ENCODE measurements at places on chromosomes 2 and 18. TPM values are rescaled to one million over a fixed set of nuclear protein-coding genes. Genes with fewer than 3 reads are reported as not detected.

DNA sequence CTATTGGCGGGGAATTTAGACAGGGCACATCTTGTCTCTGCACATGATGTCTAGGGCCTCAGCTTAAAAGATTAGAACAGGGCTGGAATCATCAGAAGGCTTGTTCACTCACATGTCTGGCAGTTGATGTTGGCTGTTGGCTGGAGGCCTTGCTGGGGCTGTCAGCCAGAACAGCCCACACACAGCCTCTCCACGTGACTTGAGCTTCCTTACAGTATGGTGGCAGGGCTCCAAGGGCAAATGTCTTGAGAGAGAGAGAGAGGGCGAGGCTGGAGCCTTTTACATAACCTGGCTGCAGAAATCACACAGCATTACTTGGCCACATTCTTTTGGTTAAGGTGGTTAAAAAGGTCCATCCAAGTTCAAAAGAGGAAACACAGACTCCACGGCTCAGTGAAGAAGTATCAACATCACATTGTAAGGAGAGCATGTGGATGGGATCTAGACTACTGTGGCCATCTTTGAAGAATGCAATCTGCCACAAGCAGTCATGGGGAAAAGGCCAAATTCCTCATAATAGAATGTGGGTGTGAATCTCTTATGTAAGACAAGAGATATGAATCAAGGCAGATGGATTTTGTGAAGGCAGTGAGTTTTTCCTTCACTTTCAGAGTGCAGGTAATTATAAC lies 30.4 kb downstream of the SRSF7 start:
- peak; percentile 94 for DNase-seq

GRCh38 chr2:46068636-46069035 lies 228.6 kb upstream of the EPAS1 start:
- no peak for DNase-seq

DNA sequence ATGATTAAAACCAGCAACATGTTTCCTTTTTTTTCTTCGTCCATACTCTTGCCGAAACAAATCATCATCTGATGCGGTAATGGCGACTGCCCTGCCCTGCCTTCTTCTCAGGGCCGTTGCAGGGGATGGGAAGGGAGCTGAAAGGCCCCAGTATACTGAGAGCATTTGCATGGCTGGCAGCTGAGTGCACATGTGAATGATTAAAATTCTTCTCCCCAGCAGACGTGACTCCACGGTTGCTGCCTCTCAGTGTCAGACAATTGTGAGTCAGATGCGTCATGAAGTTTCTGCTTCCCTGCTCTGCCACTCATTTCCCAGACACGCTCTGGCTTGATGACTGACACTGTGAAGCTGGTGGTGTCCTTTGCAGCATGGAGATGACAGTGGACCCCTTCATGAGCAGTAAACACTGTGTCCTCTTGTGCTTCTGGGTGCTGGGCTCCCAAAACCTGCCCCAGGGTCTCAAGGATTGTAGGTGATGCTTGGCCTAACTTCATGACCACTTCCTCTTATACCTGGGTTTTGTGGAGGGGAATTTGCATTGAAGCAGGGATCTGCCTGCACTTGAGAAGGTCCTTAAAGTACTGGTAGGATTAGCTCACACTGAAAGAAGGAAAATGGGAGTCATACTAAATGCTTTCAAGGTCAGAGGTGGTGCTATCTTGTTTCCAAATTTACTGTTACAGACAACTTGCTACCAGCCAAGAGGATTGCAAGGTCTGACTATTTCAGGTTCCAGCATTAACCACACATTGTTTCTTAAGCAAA lies 222.5 kb upstream of the COPS8 start:
- DNase-seq: no peak

GRCh38 chr2:75545387-75545786 lies 15.4 kb downstream of the EVA1A start:
- no peak for DNase-seq

- DNase-seq: peak; percentile 98
Observed at GRCh38 chr2:66432801-66433694, 1.9 kb upstream of the MEIS1 start.

- no peak for DNase-seq
Observed at GRCh38 chr2:196183528-196184231, 12.3 kb upstream of the STK17B start.

GRCh38 chr2:212863185-212863588 lies 288.2 kb downstream of the IKZF2 start:
- DNase-seq: peak; percentile 4

- DNase-seq: no peak
Observed at GRCh38 chr18:39870591-39870990, 2084.4 kb upstream of the PIK3C3 start.

- DNase-seq: peak; percentile 60
Observed at GRCh38 chr2:218852911-218853667, 6.5 kb upstream of the WNT6 start.

- DNase-seq: no peak
Observed at GRCh38 chr2:234364661-234365060, 132.2 kb downstream of the ARL4C start.

- no peak for DNase-seq
Observed at GRCh38 chr2:75030218-75031009, 72.0 kb downstream of the POLE4 start.

DNA sequence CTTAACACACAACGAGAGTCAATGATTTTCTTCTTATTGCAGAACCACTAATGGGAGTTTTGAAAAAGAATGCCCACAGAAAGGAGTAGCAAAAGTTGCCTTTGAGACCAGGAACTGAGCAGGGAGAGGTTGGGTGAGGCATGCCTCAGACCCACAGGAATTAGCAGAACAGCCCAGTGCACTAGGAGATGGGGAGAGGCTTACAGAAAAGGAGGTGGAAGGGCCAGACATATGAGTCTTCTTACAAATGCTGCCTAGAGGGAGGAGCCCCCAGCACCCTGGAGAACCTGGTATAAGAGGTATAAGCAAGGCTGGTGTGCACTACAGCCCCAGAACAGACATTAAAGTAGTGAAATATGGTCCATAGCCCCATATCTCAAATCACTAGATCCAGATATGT lies 162.0 kb downstream of the DTNA start:
- no peak for DNase-seq

- DNase-seq: no peak
Observed at GRCh38 chr2:217505303-217505702, 497.5 kb downstream of the TNS1 start.

- DNase-seq: no peak
Observed at GRCh38 chr2:127425540-127426490, 7.6 kb downstream of the PROC start.

DNA sequence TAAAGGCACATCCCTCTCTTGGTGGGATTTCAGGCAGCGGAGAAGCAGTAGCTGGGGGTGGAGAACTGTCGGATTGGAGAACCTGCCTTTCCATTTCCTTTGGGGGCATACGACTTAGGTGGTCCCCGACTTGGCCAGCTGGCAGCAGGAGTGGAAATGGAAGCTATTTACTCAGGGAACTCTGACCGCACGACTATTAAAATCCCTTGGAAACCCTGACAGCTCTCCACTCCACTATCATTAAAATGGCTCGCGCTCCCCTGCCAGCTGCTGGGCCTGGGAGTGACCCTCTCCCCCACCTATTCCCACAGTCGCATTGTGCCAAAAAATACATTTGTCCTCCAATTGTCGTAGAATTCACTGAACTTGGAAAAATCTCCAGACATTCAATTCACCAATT lies 77.7 kb upstream of the APCDD1 start:
- DNase-seq: no peak

- DNase-seq: no peak
Observed at GRCh38 chr2:183049420-183049819, 11.2 kb upstream of the NCKAP1 start.

DNA sequence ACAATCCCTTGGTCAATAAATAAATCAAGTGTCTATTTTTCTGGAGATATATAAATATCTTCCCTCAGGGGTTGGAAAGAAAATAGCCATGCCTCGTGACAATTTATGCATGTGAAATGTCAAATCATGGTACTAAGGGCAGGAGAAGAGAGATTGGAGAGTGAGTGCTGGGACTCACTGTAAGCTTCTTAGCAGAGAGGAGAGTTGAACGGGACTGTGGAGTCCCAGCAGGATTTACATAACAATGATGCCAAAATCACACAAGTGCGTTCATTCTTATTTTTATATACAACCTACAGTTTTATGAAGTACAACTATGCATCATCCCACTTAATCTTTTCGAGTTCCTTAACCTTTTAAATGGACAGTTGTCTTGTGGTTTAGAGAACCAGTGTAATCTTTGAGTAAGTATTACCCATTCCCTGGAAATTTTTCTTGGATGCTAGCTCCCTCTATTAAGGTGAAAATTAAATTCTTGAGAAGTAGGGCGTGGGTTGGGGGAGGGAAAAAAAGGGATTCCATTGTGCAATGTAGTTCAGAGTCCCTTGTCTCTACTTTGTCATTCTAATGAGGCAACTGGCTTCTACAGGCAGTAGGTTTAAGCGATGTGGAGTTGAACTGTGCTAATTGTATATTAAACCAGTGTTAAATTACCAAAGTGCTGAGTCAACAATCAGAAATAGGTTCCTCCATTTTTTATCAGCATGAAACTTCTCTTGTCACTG lies 143.6 kb upstream of the EPHA4 start:
- DNase-seq: no peak

- DNase-seq: no peak
Observed at GRCh38 chr2:219636144-219636915, 8.9 kb downstream of the SLC4A3 start.

DNA sequence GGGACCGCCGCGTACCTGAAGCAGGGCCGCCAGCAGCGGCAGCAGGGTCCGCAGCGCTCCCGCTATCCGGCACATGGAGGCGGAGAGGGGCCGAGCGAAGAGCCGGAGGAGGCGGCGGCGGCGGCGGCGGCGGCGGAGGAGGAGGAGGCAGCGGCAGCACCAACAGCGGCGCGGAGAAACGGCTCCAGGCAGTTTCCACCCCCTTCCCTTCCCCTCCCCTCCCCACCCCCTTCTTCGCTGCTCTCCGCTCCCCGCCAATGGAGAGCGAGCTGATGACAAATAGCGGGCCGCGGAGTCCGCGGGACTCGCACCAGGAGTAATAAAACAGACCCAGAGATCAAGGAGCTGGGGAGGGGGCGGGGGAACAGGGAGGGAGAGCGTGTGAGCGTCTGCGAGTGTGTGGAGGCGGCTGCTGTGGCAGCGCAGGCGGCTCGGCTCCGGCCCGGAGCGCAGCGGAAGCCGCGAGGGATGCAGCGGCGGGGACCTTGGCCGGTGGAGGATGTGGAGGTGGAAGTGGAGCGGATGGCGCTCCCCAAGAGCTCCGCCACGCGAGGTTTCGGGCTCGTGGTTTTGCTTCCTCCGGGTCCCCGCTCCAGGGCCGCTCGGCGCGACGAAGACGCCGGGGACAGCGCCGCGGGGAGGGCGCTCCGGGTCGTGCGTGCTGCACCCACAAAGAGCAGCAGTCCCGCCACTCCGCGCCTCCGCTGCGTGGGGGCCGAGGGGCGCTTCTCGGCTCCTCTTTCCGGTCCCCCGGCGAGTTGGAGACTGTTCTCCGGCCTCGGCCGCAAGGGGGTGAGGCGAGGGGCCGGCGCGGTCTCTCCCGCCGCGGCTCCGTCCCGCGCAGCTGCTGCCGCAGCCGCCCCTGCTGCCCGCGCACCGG lies at the start of gene CDH2:
Gene CDH2, minus strand, starts transcription at position 183 of the 880 bp plus-strand sequence. Its CDS starts 108 bp downstream, at position 75.
- DNase-seq: peak; percentile 92

GRCh38 chr2:43455731-43456642 lies 139.9 kb downstream of the THADA start:
- no peak for DNase-seq

DNA sequence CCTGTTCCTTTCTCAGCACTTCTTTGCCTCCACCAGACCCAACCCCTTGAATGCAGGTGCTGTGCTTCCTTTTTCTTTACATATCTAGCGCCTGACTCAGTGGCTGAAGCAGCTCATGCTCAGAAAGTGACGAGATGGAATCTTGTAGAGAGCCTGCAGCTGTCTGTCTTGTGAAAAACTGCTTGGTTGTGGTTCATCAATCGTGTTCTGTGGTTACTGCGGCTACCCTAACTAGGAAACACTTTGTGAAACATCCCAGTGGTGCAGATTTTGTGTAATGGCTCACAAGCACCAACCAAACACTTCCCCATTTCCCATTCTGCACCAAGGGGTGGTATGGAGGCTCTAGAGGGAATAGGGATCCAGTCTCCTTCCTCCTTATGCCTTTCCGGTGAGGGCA lies 307.2 kb upstream of the MMADHC start:
- DNase-seq: peak; percentile 7

DNA sequence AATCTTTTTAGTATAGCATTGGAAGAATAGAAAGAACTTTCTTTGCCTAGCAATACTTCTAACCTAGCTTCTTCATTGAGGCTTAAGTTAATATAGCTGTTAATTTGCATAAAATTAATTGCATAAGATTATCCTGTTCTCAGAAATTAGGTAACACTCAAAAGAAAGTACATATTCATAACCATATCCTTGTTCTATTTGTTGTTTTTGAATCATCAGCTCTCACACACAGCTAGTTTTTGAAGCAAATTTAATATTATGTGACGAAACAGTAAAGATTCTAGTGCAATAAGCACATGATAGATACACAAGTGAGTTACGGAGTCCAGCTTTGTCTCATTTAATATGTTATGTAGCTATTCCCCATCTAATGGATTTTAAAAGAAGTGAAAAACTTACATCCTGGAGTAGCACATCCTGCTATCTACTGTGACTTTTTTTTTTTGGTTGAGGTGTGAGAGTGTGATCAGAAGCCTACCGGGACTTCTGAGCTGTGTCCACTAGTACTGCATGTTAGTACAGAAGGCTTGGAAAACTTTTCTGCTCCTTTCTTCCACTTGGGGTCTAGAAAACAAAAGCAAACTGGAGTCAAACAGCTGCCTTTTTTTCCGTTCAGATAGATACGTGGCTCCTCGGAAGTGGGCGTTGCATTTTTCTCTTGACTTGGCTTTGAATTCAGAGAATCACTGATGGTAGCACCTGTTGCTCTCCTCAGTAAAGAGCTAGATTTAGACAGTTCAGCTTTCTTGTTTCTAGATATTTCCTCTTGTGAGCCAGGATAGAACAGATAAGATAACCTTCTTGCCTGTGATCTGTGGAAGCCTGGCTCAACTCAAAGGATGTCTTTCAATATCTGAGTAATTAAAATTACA lies 27.2 kb downstream of the KDM3A start:
- DNase-seq: no peak

DNA sequence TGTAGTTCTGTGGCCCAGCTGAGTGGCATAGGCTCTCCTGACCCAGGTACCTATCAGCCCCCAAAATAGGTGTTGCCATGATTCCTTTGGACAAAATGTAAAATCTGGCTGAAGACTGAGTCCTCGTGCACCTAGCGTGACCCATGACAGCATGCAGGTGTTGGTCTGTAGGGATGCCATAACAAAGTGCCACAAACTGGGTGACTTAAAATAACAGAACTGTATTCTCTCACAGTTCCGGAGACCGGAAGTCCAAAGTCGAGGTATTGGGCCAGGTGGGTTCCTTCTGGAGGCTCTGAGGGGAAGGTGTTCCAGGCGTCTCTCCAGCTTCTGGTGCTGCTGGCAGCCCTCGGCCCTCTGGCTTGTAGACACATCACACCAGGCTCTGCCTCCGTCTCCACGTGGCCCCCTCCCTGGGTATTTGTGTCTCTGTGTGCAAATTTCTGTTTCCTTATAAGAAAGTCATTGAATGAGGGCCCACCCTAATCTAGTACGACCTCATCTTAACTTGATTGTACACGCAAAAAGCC lies 34.5 kb downstream of the LRRFIP1 start:
- no peak for DNase-seq

- DNase-seq: no peak
Observed at GRCh38 chr2:182444806-182445205, 18.0 kb upstream of the PDE1A start.

TMEM131 gene
- polyA plus RNA-seq: 15.4 TPM

MYO7B gene
- 0.84 TPM for polyA plus RNA-seq

PDE1A gene
- polyA plus RNA-seq: 4.2 TPM

CERKL gene
- polyA plus RNA-seq: 0.03 TPM

PRKAG3 gene
- polyA plus RNA-seq: not detected

EDAR gene
- polyA plus RNA-seq: not detected

DES gene
- 60.1 TPM for polyA plus RNA-seq

ONECUT2 gene
- 0.59 TPM for polyA plus RNA-seq

TXNDC2 gene
- polyA plus RNA-seq: not detected

CASP10 gene
- 4.7 TPM for polyA plus RNA-seq

ANKRD62 gene
- not detected for polyA plus RNA-seq

All from adrenal gland (tissue), 19 donors.